ENCODE measurements at places on chromosomes 2 and 18. TPM values are rescaled to one million over a fixed set of nuclear protein-coding genes. Genes with fewer than 3 reads are reported as not detected.

AMER3 gene
- total RNA-seq, result 7.0 TPM

RDH14 gene
- total RNA-seq, result 22.8 TPM

TAF4B gene
- 1.8 TPM for total RNA-seq

FOXI3 gene
- total RNA-seq, result 0.57 TPM

CD8B2 gene
- not detected for total RNA-seq

DOK6 gene
- total RNA-seq, result 7.0 TPM

DNA sequence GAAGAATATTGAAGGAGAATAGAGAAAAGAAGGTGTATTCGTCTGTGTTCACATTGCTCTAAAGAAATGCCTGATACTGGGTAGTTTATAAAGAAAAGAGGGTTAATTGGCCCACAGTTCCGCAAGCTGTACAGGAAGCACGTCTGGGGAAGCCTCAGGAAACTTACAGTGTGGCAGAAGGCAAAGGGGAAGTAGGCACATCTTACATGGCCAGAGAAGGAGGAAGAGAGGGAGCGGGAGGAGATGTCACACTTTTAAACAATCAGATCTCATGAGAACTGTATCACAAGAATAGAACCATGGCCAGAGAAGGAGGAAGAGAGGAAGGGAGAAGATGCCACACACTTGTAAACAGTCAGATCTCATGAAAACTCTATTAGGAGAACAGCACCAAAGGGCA lies 159.6 kb upstream of the TPO start:
- DNase-seq, result no peak

GRCh38 chr2:65367524-65367923 lies 64.9 kb downstream of the SPRED2 start:
- DNase-seq, result no peak

GRCh38 chr18:4801151-4801550 lies 346.0 kb upstream of the DLGAP1 start:
- no peak for DNase-seq

GRCh38 chr18:8771930-8772329 lies 66.6 kb downstream of the MTCL1 start:
- DNase-seq, result no peak

DNA sequence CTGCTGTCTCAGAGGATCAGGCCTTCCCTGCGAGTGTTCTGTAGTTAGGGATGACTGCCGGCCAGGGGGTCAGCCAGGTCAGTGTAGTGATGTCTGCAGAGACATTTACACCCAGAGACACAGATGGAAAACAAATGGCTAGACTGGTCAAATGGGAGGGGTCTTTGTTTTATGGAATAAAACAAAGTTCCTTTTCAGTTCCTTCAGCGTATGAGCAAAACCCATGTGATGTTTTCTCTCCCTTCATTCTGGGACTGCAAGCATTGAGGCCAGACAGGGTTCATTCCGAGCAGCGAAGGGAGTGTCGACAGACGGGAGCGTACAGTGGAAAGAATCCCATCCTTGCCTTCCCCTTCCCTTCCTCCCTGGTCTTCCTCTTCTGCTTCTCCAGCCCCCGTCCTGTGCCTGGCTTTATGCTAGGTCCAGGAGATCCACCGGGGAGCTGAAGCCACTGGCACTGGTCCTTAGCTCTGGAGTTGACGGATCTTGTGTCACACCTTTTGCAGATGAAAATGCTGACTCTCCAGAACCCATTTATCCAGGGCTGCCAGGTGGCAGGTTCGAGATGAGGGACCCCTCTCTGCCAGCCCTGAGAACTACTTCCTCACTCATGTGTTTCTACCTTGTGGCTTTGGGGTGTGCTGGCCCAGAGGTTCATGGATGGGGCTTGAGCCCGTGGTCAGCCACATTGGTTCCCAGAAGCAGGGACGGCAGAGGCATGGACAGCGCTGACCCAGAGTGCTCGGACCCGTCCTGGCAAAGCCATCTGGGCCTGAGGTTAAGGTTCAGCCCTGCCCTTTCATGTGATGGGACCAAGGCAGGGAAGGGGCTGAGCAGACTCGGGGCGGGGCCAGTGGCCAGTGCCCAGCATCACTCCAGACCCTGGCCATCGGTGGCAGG lies 24.2 kb downstream of the ITGB1BP1 start:
- DNase-seq, result no peak

- no peak for DNase-seq
Measured at GRCh38 chr2:174012347-174013314, 47.5 kb upstream of the SP3 start.

DNA sequence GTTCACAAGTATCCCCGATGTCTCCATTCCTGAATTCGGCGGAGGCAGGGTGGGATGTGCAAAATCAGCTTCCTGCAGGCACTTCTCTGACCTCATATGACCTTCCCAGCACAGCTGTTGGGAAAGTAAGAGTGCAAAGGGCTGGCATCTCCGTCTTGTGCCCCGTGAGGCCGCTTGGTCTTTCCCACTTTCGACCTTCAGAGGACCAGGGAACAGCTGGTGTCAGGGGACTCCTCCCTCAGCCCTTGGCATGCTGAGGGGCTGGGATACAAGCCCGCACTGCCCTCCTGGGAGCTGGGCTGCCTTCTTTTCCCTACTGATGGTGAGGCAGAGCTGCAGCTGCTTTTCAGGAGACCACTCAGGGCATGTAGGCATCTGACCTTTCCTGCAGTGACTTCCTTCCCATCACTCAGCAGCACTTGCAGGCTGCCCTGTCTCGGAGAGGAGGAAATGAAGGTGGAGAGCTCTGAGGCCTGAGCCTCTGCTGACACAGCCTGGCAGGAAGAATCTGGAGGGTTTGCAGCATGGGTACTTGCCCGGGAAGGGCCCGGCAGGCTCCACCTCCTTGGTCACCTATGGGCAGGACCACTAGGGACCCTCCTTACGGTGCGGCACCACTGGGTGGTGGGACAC lies 277.2 kb upstream of the HS6ST1 start:
- DNase-seq, result no peak

DNA sequence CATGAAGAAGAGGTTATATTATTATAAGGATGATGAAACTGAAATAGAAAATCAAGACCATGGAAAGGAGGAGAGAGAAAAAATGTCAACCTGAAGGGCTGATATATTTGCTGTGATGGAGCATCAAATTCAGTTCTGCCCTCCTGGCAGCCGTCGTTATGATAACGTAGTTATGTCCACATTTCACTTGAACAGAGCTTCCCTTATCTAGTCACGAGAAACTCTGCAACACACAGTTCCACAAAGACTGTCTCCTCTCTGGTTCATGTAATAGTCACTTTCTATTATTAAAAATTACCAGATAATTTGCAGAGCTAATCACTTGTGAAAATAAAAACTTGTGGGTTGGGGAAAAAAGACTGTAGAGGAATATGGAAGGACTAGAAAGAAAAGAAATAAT lies 19.5 kb upstream of the RBMS1 start:
- DNase-seq, result no peak

- no peak for DNase-seq
Measured at GRCh38 chr18:66438711-66439536, 165.0 kb downstream of the CDH19 start.

DNA sequence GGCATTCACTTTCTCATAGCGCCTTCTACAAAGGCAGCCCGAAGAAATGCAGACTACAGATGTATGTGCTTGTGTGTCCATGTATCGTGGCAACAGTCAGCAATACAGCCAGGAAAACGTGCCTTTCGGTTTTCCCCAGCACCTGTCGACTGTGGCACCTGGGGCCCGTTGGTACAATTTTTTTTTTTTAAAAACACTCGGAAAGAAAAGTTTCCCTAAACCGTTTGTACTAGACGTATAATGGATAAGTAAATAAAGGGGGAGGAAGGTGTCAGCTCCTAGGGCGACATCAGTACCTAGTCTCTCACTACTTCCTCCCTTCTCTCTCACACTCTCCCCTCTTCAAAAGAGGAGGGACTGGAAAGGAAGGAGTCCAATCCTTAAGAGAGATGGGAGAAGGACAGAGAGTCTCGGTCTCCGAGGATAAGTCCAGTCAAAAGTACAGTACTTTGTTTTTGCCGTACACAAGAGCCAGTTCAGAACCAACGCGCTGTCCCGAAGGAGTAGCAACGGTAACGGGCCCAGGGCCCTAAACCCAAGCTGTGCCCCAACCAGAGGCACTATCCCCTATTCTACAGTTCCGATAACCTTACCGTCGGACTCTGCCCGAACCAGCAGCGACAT lies 759 bp downstream of the PPP4R3B start:
- DNase-seq, result no peak

Data from progenitor cell of endocrine pancreas (in vitro differentiated cells).